ENCODE measurements at places on chromosomes 4 and X. TPM values are rescaled to one million over a fixed set of nuclear protein-coding genes. Genes with fewer than 3 reads are reported as not detected.

The USP17L15 gene
- total RNA-seq = not detected

DNA sequence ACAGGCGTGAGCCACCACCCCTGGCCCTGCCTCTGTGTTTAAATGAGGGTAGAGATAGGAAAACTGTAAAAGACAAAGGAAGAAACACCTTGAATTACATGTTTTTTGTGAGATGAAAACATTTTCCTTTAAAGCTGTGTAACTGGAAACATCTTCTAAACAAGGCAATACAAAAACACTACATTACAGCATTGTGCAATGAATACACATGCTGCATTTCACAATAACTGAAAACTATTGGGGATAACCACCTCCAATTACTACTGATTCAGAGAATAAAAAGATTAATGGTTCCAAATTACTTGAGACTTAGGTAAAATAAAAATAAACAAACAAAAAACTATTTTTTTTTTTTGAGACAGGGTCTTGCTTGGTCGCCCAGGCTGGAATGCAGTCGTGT lies 7.6 kb upstream of the OGT start:
- no peak overlapping the region for H3K27ac ChIP-seq
- H3K36me3 ChIP-seq = no peaks in the 10 kb centered on the region
- no peak for DNase-seq
- H3K4me3 ChIP-seq = no peak overlapping the region
- no peaks in the 10 kb centered on the region for H3K4me1 ChIP-seq

DNA sequence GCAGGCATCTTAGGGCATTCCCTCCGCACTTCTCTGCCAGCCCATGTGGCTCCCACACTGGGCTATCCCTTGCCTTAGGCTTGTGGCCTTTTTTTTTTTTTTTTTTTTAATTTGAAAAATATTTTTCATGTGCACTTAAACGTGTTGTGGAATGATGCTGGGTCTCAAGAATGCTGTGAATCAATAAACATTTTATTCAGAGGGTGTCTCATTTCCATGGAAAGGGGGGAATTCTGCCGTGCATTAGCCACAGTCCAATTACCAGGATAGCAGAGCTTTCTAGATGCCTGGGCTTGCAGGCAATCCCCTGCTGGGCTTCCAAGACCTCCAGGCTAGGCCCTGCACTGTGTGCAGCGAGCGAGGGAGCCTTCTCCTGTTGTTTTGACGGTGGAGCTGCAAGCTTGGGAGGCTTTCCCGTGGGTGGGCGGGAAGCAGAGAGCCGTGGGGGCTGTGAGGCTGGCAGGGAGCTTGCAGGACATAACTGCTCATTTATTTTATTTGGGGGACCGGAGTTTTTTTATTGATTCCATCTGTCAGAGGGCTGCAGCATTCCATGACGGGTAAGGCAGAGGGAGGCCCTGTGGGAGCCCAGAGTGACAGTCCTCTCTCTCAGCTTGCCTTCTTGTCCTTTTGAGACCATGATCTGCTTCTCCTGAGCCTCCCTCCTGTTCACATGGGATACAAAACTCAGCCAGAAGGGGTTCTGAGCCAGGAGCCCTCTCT lies 2.6 kb upstream of the CPZ start:
- H3K4me3 ChIP-seq = no peak overlapping the region
- no peaks in the 10 kb centered on the region for H3K36me3 ChIP-seq
- no peak for DNase-seq
- peaks cover 25% of the 10 kb centered on the region for H3K4me1 ChIP-seq

- H3K27me3 ChIP-seq = no peaks in the 10 kb centered on the region
- H3K4me1 ChIP-seq = peaks cover 3% of the 10 kb centered on the region
- H3K4me3 ChIP-seq = no peak overlapping the region
- H3K27ac ChIP-seq = no peak overlapping the region
- H3K36me3 ChIP-seq = no peaks in the 10 kb centered on the region
Observed at GRCh38 chr4:120733968-120734367, 188.6 kb downstream of the PRDM5 start.

DNA sequence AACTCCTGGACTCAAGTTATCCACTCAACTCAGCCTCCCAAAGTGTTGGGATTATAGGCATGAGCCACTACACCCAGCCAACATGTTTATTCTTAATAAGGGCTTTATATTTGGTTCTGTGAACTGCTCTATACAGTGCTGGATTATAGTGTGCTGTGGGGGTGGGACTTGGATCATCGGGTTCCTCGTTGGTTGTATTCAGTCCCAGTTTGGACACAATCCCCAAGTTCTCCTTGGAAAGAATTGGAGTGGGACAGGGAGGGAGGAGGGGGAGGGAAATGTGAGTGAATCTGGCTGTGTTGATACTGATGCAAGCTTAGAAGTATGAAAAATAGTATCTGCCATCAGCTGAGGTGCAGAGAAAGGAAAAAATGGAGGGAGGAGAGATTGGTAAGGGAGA lies 121.3 kb downstream of the KIT start:
- H3K4me1 ChIP-seq = peaks cover 3% of the 10 kb centered on the region
- H3K4me3 ChIP-seq = no peak overlapping the region
- no peaks in the 10 kb centered on the region for H3K36me3 ChIP-seq
- H3K27me3 ChIP-seq = peaks cover 2% of the 10 kb centered on the region
- no peak for DNase-seq

The NSG1 gene
- 45.8 TPM for total RNA-seq

DNA sequence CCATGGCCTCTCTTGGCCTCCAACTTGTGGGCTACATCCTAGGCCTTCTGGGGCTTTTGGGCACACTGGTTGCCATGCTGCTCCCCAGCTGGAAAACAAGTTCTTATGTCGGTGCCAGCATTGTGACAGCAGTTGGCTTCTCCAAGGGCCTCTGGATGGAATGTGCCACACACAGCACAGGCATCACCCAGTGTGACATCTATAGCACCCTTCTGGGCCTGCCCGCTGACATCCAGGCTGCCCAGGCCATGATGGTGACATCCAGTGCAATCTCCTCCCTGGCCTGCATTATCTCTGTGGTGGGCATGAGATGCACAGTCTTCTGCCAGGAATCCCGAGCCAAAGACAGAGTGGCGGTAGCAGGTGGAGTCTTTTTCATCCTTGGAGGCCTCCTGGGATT lies 8.0 kb downstream of the CLDN2 start:
- DNase-seq = no peak
- no peak overlapping the region for H3K4me3 ChIP-seq
- peaks cover 5% of the 10 kb centered on the region for H3K4me1 ChIP-seq
- no peaks in the 10 kb centered on the region for H3K27me3 ChIP-seq
- no peaks in the 10 kb centered on the region for H3K36me3 ChIP-seq
- no peak overlapping the region for H3K27ac ChIP-seq

- H3K27me3 ChIP-seq = no peaks in the 10 kb centered on the region
- no peak overlapping the region for H3K4me3 ChIP-seq
- peaks cover 10% of the 10 kb centered on the region for H3K36me3 ChIP-seq
- no peak for DNase-seq
Observed at GRCh38 chr4:71405791-71406190, 67.0 kb downstream of the SLC4A4 start.

The POU3F4 gene
- total RNA-seq = not detected

The SERPINA7 gene
- total RNA-seq = not detected

The COL4A6 gene
- 102 TPM for total RNA-seq

Data from mesothelial cell of epicardium (in vitro differentiated cells).